ENCODE measurements at places on chromosomes 4 and X.

- DNase-seq, result no peak
Measured at GRCh38 chr4:147309434-147309833, 171.5 kb upstream of the EDNRA start.

GRCh38 chr4:75512386-75513211 lies 1.6 kb downstream of the RCHY1 start:
- DNase-seq, result no peak

- no peak for DNase-seq
Measured at GRCh38 chr4:182818926-182819730, 98.1 kb downstream of the DCTD start.

GRCh38 chr4:41257257-41257901 lies 651 bp downstream of the UCHL1 start:
- DNase-seq, result peak; percentile 62

- no peak for DNase-seq
Measured at GRCh38 chrX:103678199-103678993, 8.1 kb downstream of the MORF4L2 start.

DNA sequence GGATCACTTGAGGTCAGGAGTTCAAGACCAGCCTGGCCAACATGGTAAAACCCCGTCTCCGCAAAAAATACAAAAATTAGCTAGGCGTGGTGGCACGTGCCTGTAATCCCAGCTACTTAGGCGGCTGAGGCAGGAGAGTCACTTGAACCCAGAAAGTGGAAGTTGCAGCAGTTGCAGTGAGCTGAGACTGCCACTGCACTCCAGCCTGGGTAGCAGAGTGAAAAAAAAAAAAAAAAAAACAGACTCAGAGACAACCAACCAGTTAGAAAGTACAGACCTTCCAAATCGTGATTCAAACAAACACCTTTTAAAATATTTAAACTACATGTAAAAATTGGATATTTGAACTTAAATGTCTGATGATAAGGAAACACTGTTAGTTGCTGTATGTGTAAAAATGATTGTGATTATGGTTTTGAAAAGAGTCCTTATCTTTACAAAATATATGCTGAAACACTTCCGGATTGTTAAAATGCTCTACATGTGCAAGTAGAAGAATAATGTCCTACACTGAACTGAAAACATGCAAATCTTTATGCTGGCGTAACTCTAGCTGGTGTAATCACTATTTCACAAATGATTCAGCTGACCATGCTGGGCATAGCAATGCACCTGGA lies 37.8 kb downstream of the SH3KBP1 start:
- DNase-seq, result no peak

All from dorsolateral prefrontal cortex (tissue), 122 donors.